Stimulated activated CD8-positive, alpha-beta memory T cell treated with anti-CD3 and anti-CD28 coated beads, Interleukin-7, amount 100 ng/mL, for 4 hours (primary cell): ENCODE measurements at places on chromosomes 7 and 10.
A peak's percentile ranks its signal among the peaks of the same experiment; 100 is the strongest.

DNA sequence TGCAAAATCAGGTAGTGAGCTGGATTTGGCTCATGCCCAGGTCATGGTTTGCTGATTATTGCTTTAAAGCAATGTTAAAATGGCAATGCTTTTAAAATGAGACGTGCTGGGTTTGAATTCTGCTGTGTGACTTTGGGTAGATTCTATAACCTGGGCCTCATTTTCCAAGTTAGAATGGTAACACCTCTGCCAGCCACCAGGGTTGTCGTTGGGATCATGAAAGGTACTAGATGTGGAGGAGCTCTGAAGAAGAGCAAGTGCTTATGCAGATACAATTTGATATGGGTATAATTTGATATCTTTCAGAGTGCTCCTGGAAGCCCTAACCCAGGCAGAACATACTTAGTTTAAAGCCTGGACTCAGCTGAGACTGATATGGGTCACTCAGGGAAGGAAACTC, 60.0 kb downstream of the EVX1 start:
- no peak for DNase-seq

GRCh38 chr10:17984056-17984455, 32.3 kb downstream of the SLC39A12 start:
- no peak for DNase-seq

DNA sequence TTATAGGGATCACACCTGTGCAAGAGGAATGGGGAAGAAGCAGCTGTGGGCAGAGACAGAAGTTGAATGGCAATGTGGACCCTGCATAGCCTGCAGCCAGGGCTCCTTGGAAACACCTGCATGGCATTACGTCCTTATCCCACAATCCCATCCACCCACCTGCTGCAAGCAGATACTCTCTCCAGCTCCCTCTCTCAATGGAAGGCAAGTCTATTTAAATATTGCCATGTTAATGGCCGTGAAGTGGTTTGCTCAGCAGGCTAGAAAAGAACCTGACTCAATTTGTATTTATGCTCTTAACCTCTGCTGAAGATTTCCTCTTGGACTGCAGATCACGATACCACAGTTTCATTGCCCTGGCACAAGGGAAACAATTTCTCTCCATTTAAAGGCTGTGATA, 417.0 kb downstream of the TYW1 start:
- DNase-seq, result no peak

DNA sequence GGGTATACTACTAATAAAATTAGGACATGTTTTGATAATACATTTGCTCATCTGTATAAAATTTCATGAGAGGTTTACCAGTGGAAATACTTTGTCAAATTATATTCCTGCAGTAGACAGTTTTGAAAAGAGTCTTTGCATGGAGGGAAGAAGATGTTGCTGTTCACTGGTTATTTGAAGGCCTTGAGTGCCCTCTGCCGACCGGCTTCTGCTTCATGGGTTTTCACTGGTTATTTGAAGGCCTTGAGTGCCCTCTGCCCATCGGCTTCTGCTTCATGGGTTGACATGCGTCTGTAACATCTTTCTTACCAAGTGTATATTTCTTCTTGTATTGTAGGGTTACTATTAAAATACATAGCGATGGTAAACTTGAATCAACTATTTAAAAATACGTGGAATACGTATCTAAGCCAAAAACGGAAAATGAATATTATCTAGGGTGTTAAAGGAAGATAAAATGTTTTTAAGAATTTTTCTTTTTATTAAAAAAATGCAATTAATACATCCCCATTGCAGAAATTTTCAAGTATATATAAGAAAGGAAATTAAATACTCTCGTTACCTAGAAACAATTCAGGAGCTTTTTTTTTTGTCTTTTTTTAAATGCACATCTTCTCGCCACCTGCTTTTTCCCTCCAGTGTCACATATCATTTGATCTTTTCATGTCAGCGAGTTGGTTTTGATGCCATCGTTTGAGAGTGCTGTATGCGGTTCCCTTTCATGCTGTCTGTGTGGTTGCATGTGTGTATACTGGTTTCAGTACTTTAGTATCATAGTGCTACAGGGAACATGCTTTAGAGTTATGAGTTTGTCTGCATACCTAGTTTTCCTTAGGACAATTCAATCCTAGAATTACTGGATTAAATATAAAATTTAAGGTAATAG, 73.4 kb downstream of the SHH start:
- DNase-seq, result peak; percentile 43

GRCh38 chr10:22252801-22253579, 35.2 kb upstream of the EBLN1 start:
- peak; percentile 12 for DNase-seq
